ENCODE measurements at places on chromosomes 16 and 17. TPM values are rescaled to one million over a fixed set of nuclear protein-coding genes. Genes with fewer than 3 reads are reported as not detected.

TBC1D3 gene
- 3.7 TPM for total RNA-seq

CHST5 gene
- not detected for total RNA-seq

NTN3 gene
- not detected for total RNA-seq

KRTAP3-2 gene
- total RNA-seq, result not detected

SLC38A8 gene
- total RNA-seq, result not detected

EVI2B gene
- total RNA-seq, result 49.4 TPM

HSD17B1 gene
- 1.1 TPM for total RNA-seq

DRC3 gene
- total RNA-seq, result not detected

GPRC5C gene
- total RNA-seq, result not detected

PRSS22 gene
- not detected for total RNA-seq

ZNF205 gene
- total RNA-seq, result not detected

KRTAP4-4 gene
- total RNA-seq, result not detected

PTRH2 gene
- total RNA-seq, result 37.8 TPM

KAT2A gene
- total RNA-seq, result 58.2 TPM

C17orf78 gene
- not detected for total RNA-seq

MGRN1 gene
- 92.1 TPM for total RNA-seq

MPV17L gene
- 0.26 TPM for total RNA-seq

NPIPB8 gene
- total RNA-seq, result 1.0 TPM

ZNF19 gene
- total RNA-seq, result 2.9 TPM

ACSM2B gene
- not detected for total RNA-seq

RHBDF2 gene
- 42.1 TPM for total RNA-seq

CIITA gene
- total RNA-seq, result 68.7 TPM

VAT1L gene
- not detected for total RNA-seq

METTL23 gene
- 40.3 TPM for total RNA-seq

SEPTIN12 gene
- not detected for total RNA-seq

OSBPL7 gene
- 30.3 TPM for total RNA-seq

TMEM132E gene
- not detected for total RNA-seq

TVP23A gene
- not detected for total RNA-seq

CSHL1 gene
- not detected for total RNA-seq

CCDC47 gene
- total RNA-seq, result 55.7 TPM

CDR2L gene
- 0.32 TPM for total RNA-seq

LONP2 gene
- total RNA-seq, result 50.6 TPM

ACE gene
- total RNA-seq, result 2.2 TPM

HAP1 gene
- 0.15 TPM for total RNA-seq

CDH3 gene
- not detected for total RNA-seq

CCL11 gene
- not detected for total RNA-seq

PRSS33 gene
- total RNA-seq, result not detected

PDILT gene
- not detected for total RNA-seq

CACNG4 gene
- not detected for total RNA-seq

ZPBP2 gene
- not detected for total RNA-seq

CNEP1R1 gene
- total RNA-seq, result 27.7 TPM

ZNF287 gene
- total RNA-seq, result 7.9 TPM

C17orf107 gene
- total RNA-seq, result 0.98 TPM

IL21R gene
- total RNA-seq, result 38.0 TPM

KIFC3 gene
- not detected for total RNA-seq

Measured in activated CD8-positive, alpha-beta memory T cell treated with anti-CD3 and anti-CD28 coated beads, Interleukin-2, amount 10 ng/mL, durations not matched to agents 7 days and 5 days (primary cell).